ENCODE measurements at places on chromosomes 2 and 18. TPM values are rescaled to one million over a fixed set of nuclear protein-coding genes. Genes with fewer than 3 reads are reported as not detected.
A peak's percentile ranks its signal among the peaks of the same experiment; 100 is the strongest.

Gene KCNG2
- total RNA-seq = 1.7 TPM

DNA sequence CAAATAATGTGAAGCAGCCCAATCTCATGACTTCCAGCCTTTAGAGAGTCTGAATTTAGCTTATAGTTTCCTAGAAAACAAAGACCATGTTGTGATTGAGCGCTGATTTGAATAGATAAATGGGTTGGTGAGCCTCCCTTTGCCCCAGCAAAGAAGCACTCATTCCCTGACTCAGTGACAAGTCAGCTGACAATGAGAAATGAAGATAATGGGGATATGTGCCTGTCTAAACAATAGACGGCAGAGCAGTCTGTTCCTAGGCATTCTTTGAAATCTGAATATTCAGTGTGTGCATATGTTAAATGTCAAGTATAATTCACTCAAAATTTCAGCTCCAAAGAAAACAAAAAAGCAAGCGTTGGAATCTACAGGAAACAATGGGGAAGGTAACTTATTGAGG, 34.8 kb upstream of the LINC00305 start:
- no peak overlapping the region for H3K4me3 ChIP-seq
- DNase-seq = no peak
- no peaks in the 10 kb centered on the region for H3K36me3 ChIP-seq

DNA sequence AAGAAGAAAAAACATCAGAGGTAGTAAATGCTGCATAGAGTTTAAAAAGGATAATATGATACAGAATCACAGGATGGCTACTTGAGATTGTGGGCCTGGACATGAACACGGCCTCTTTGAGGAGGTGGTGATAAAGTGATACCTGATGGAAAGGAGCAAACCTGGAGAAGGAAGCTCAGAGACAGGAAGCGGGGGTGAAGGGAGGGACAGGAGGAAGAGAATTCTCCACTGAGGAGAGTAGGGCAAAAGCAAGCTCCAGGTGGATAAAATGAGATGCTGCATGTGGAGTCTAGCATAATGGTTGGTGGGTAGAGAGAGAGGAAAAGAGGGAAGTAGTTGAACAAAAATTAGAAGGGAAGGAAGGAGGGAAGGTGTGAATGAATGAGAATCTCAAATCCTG, 77.0 kb upstream of the GALNT3 start:
- H3K27me3 ChIP-seq = no peaks in the 10 kb centered on the region
- H3K4me3 ChIP-seq = no peak overlapping the region
- DNase-seq = no peak
- no peaks in the 10 kb centered on the region for H3K4me1 ChIP-seq
- no peak overlapping the region for H3K27ac ChIP-seq

- peak overlapping the region; percentile 50 for H3K27ac ChIP-seq
- no peaks in the 10 kb centered on the region for H3K4me1 ChIP-seq
- H3K36me3 ChIP-seq = no peaks in the 10 kb centered on the region
- no peak overlapping the region for H3K4me3 ChIP-seq
Measured at GRCh38 chr2:197803033-197803444, 1.4 kb upstream of the PLCL1 start.

- peak; percentile 53 for DNase-seq
- H3K27me3 ChIP-seq = no peaks in the 10 kb centered on the region
- no peak overlapping the region for H3K4me3 ChIP-seq
- no peaks in the 10 kb centered on the region for H3K36me3 ChIP-seq
Measured at GRCh38 chr18:56982766-56983165, 164.1 kb upstream of the BOD1L2 start.

DNA sequence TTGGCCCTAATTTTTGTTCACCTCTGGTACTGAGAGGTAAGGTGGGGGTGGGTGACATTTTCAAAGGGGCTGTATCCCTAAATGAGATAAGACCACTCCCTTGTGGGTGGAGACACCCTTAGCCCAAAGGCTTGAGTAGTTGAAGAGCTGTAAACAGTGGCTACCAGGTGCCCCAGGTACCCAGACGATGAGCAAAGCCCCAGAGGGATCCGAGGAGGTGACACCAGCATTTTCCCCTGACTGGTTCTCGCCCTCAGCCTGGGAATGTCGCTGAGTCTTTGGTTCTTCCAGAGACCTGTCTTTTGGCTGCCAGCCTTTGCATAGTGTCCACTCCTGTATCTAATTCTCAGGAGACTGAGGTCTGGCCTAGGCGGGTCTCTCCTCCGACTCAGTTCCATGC, 36.5 kb downstream of the RRM2 start:
- H3K27me3 ChIP-seq = no peaks in the 10 kb centered on the region
- no peak overlapping the region for H3K27ac ChIP-seq
- DNase-seq = no peak
- H3K4me1 ChIP-seq = peaks cover 6% of the 10 kb centered on the region

DNA sequence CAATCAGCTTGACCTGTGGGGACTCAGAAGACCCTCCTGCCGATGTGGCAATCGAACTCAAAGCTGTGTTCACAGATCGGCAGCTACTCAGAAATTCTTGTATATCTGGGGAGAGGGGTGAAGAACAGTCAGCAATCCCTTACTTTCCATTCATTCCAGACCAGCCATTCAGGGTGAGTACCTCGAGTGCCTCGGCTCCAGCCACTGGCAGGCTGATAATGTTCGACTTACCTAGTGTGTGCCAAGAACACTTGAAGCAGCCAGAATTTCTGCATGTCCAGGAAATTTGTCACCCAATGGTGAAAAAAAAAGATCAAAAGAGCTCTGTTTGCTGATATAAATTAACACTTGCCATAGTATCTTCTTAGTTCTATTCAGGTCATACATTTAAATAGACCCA, 2.3 kb downstream of the LGALSL start:
- no peaks in the 10 kb centered on the region for H3K27me3 ChIP-seq
- peak; percentile 39 for DNase-seq
- no peak overlapping the region for H3K27ac ChIP-seq
- peaks cover 6% of the 10 kb centered on the region for H3K4me1 ChIP-seq

Gene PRKAG3
- not detected for total RNA-seq

DNA sequence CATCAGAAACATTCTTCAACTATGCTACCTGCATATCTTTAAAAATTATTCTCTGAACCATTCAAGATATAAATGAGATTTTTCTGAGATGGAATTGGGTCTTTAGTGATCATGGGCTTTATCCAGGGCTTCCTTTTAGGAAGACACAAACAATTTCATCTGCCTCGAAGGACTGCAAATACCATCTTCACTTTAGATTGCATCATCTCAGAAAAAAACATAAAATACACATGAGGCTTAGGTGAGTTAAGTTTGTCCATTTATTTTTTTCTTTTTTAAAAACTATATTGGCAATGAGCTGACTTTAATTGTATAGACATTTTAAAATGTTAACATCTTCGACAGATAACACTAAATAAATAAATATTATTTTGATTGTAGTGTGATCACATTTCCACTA, 20.1 kb downstream of the TTN start:
- H3K36me3 ChIP-seq = no peaks in the 10 kb centered on the region
- H3K27ac ChIP-seq = no peak overlapping the region
- no peak for DNase-seq
- no peaks in the 10 kb centered on the region for H3K4me1 ChIP-seq
- no peak overlapping the region for H3K4me3 ChIP-seq

DNA sequence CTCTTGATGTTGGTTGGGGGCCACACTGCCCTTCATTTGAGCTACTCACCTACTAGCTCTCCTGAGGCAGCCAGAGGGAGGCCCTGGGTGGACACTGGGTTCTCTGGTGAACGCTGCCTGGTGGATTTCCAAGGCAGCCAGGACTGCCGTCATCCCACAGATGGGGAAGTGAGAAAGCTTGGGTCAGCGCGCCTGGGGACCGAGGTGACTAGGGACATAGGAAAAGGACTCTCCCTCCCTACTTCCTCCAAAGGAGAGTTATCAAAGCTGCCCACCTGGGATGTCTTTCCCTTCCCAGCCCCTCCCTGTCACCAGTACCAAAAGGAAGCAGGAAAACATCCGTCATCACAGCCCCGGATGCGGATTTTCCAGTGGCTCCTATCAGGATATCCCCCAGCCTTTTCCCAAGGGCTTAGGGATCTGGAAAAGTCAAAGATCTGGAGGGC, 3.8 kb upstream of the SEMA4C start:
- H3K4me1 ChIP-seq = peaks cover 21% of the 10 kb centered on the region
- DNase-seq = no peak
- H3K27me3 ChIP-seq = no peaks in the 10 kb centered on the region
- H3K27ac ChIP-seq = peak overlapping the region; percentile 36
- no peak overlapping the region for H3K4me3 ChIP-seq
- no peaks in the 10 kb centered on the region for H3K36me3 ChIP-seq

DNA sequence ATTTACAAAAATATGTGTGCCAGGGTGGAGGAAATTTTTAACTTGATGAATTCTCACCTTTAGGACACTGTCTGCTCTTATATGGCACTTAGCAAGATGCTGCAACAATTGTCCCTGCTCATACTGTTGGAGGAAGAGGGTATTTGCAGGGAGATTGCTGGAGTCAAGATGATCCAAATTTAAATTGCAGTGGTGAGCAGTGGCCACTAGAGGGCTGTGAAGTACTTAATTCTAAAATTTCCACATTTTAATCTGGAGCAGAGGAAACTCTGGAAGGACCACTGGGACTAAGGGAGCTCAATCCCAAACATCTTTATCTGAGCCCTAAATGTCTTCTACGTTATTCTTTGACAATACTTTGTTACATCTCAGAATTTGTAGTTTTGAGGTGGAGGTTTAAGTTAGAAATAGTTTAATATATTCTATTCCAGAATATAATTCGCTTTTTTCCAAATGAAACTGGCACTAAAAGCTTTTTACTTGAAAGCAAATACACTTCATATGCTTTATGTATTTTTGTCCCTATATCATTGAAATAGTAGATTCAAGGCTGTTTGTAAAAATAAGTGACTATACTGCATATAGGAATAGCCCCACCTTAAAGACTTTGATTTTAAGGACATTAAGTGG, 33.0 kb upstream of the PTH2R start:
- H3K36me3 ChIP-seq = no peaks in the 10 kb centered on the region
- H3K27me3 ChIP-seq = no peaks in the 10 kb centered on the region
- no peak overlapping the region for H3K4me3 ChIP-seq
- DNase-seq = peak; percentile 51

Gene STPG4
- 1.0 TPM for total RNA-seq

Gene GRP
- 4.0 TPM for total RNA-seq

Gene SLC38A11
- total RNA-seq = not detected

GRCh38 chr18:59760619-59761600, 63.7 kb upstream of the CCBE1 start:
- H3K27me3 ChIP-seq = no peaks in the 10 kb centered on the region
- no peak overlapping the region for H3K27ac ChIP-seq
- no peak overlapping the region for H3K4me3 ChIP-seq
- no peaks in the 10 kb centered on the region for H3K36me3 ChIP-seq

- no peak overlapping the region for H3K27ac ChIP-seq
- no peak overlapping the region for H3K4me3 ChIP-seq
- no peaks in the 10 kb centered on the region for H3K27me3 ChIP-seq
- peaks cover 9% of the 10 kb centered on the region for H3K4me1 ChIP-seq
- no peak for DNase-seq
Measured at GRCh38 chr2:189522435-189523151, 58.0 kb downstream of the SLC40A1 start.

Gene PAX3
- total RNA-seq = not detected

DNA sequence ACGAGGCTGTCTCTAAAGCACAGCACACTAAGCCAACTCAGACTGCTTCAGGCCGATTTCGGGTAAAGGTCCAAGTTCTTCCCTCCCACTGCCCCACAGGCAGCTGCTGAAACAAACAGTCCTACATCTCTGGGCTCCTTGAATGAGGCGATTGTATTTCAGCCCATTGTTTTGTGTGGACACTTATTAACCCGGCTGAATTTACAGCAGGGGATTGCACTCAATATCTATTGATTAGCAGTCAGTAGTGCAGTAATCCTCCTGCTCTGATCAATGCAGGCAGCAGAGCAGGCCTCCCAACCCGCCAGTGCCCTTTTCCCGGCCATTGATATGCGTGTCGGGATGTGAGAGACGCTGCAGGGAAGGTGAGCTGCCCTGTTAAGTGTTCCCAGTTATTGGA, 330.1 kb downstream of the CMPK2 start:
- H3K4me1 ChIP-seq = no peaks in the 10 kb centered on the region
- no peaks in the 10 kb centered on the region for H3K36me3 ChIP-seq
- H3K27me3 ChIP-seq = no peaks in the 10 kb centered on the region
- DNase-seq = no peak

GRCh38 chr2:95390272-95390880, 12.1 kb upstream of the FAHD2A start:
- H3K4me1 ChIP-seq = no peaks in the 10 kb centered on the region
- H3K27me3 ChIP-seq = no peaks in the 10 kb centered on the region
- no peak overlapping the region for H3K4me3 ChIP-seq
- no peaks in the 10 kb centered on the region for H3K36me3 ChIP-seq
- H3K27ac ChIP-seq = no peak overlapping the region

GRCh38 chr2:40680547-40680946, 228.7 kb upstream of the SLC8A1 start:
- no peak overlapping the region for H3K27ac ChIP-seq
- no peak for DNase-seq
- no peaks in the 10 kb centered on the region for H3K4me1 ChIP-seq
- no peaks in the 10 kb centered on the region for H3K27me3 ChIP-seq
- no peaks in the 10 kb centered on the region for H3K36me3 ChIP-seq
- H3K4me3 ChIP-seq = no peak overlapping the region

GRCh38 chr2:50401772-50402653, 629.9 kb downstream of the NRXN1 start:
- H3K4me1 ChIP-seq = peaks cover 2% of the 10 kb centered on the region
- no peak overlapping the region for H3K4me3 ChIP-seq
- DNase-seq = peak; percentile 59
- no peaks in the 10 kb centered on the region for H3K27me3 ChIP-seq

Gene CXCR4
- 123 TPM for total RNA-seq

DNA sequence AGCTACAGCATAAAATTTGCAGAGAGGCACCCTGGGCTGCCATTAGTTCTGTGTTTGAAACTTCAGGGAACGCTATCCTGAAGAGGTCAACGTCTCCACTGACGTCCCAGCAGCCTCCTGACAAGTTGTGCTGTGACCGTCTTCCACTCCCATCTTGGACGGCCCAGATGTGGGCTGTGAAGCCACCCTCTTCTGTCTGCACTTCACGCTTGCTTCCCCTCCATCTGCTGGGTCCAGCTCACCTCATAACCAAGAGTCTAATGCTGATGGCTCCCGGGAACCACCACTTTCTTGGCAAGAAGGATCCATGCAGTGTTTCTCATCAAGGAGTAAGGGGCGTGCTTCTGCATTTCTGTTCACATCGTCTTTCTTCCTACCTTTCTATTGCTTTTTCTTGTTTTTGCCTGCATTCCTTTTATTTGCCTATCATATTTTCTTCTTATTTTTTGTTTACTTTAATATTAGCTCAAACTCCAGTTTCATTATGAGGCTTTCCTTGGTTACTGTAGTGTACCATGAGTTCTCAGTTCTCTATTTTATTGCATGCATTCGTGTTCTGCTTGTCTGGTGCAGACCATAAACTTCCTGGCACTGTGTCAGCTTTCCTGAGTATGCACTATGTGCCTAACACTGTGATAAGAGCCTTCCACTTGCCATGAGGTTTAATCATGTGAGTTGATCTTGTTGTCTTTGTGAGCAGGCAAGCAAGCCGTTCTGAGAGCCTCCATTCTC, 631.8 kb upstream of the RAB6C start:
- no peaks in the 10 kb centered on the region for H3K27me3 ChIP-seq
- no peaks in the 10 kb centered on the region for H3K36me3 ChIP-seq
- H3K4me1 ChIP-seq = no peaks in the 10 kb centered on the region
- DNase-seq = no peak
- no peak overlapping the region for H3K4me3 ChIP-seq
